ENCODE measurements at places on chromosomes 2 and 18.

DNA sequence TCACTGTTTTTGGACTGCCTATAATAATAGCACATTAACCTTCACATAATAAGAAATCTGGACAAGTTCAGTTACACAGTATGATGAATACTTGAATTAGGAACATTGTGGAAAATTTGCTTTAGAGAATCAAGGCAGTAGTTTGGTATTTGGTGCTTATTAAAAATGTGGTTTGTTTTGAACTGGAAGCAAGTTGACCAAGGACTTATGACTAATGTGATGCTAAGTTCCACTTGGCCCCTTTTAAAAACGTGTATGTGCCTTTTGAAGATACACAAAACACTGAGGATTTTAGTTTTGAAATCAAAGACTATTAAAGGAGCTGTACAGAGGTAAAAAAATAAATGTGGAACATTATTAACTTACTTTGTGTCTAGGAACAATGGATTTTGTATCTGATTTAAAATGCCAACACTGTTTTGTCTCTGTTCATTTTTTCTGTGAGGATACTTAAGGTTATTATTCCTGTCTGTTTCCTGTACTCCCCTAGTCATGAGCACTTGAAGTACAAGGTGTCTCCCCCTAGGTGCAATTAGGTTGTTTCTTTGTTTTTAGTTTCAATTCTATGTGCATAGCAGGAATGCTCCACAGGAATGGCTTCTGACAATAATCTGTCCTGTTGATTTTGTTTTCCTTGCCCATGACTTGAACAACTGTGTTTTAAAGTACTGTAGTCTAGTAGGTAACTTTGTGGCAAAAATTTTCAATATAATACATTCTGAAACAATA lies 49.6 kb upstream of the PTH2R start:
- no peak for DNase-seq

GRCh38 chr18:42925036-42925435 lies 190.4 kb downstream of the RIT2 start:
- no peak for DNase-seq

GRCh38 chr2:207201416-207201815 lies 35.7 kb upstream of the KLF7 start:
- DNase-seq: no peak

- DNase-seq: no peak
Measured at GRCh38 chr2:113196839-113197238, 23.1 kb downstream of the PSD4 start.

DNA sequence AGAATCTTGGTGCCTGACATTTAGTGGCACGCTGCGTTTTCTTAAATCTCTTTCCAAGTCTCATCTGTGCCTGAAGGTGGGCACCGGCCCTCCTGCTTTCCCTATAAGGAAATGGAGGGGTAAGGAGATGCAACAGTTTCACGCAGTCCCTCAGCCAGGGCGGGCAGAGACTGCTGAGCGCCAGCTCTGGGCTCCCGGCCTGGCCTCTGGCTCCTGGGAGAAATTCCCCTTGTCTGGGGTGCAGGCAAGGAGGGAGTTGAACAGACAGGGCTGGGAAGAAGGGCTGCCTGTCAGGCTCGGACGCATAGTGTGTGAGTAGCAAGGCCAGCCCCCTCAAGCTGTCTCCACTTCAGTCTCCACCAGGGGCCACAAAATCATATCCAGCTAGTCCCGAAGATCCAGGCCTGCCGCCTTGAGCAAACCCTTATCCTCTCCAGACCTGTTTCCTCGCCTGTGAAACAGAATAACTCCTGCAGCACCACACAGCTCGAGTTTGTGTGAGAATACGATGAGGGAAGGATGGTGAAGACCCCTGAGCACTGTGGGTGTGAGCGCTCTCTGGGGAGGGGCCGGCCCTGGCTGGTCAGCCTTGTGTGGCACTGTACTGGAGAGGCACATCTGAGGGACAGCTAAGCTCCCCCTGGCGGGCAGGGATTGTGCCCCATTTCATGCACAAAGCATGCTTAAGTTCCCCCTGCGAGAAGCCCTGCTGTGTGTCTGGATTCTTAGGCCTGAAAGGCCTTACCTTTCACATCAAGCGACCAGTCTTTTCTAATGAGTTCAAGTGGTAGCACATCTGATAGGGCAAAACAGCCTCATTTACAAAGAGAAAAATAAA lies 33.8 kb downstream of the SDC1 start:
- DNase-seq: no peak

- DNase-seq: no peak
Measured at GRCh38 chr2:46355756-46356155, 58.5 kb downstream of the EPAS1 start.

- DNase-seq: no peak
Measured at GRCh38 chr2:55111570-55112228, 61.4 kb upstream of the RTN4 start.

DNA sequence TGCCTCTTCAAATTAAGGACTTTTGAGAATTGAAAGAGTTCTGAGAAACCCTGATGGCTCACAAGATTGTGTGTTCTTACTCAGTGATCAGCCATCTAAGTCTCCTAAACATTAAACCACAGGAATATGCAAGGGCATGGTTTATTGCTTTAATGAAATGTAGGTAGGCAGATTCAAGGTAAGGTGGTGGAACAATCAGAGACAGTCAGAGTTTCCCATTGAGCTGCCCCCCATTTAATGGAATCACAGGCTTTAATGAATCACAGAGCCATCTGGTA lies 107.8 kb upstream of the LRATD1 start:
- DNase-seq: no peak

- DNase-seq: no peak
Measured at GRCh38 chr2:206020171-206020570, 65.8 kb downstream of the INO80D start.

- no peak for DNase-seq
Measured at GRCh38 chr2:146721486-146721885, 1123.3 kb upstream of the ACVR2A start.

- DNase-seq: no peak
Measured at GRCh38 chr2:109637749-109638570, 23.8 kb downstream of the SOWAHC start.

GRCh38 chr2:172200495-172201085 lies 97.9 kb upstream of the DLX2 start:
- DNase-seq: no peak

DNA sequence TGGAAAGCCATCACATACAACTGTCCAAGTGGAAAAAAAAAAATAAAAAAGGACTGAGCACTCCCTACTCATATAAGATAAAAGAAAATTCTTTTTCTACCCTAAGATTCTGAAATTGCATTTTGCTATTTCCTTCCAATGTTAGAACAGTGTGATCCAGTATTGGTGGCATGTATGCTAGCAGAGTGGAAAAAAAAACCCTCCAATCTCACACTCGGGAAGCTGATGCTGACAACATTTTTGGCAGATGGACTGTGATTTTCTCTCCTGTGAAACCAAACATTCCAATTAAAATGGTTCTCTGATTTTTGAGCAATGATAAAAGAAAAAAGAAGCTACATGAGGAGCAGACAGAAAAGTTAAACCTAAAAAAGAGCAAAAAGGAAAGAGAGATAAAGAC lies 419.8 kb downstream of the DPP10 start:
- no peak for DNase-seq

DNA sequence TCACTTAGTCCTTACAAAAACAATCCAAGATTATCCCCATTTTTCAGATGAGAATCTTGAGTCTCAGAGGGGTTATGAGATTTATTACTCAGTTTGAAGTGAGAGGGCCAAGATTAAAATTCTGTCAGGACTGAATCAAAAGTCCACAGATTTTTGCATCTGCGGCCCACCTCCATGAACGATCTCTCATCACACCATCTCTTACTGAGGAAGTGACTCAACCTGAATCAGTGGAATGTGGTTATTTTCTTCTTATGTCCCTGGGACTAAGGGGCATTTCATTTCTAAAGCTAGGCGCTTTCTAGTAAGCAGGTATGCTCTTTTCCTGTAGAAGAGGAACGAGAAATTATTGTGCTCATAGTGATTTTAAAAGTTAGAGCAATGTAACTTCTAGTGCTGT lies 360.3 kb upstream of the SPHKAP start:
- no peak for DNase-seq

DNA sequence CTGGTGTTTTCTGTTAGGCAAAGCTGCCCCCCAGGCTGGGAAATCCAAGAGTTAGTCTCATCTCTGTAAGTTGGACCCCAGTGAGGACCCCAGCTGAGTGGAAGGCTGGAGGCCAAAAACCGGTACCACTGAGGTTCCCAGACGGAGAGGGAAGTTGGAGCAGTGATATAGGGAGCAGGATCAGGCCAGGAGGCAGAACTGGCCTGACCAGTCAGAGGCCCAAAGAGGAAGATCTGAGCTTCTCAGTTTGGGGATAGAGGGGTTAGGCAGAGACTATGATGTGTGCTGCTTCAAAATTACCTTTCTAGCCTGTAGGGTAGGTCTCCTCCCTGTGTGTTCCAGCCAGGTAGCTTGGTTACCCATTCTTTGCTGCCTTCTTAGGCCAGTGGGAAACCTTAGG lies 4.6 kb upstream of the RNF181 start:
- no peak for DNase-seq

- DNase-seq: no peak
Measured at GRCh38 chr2:60717691-60718090, 38.4 kb upstream of the PAPOLG start.

DNA sequence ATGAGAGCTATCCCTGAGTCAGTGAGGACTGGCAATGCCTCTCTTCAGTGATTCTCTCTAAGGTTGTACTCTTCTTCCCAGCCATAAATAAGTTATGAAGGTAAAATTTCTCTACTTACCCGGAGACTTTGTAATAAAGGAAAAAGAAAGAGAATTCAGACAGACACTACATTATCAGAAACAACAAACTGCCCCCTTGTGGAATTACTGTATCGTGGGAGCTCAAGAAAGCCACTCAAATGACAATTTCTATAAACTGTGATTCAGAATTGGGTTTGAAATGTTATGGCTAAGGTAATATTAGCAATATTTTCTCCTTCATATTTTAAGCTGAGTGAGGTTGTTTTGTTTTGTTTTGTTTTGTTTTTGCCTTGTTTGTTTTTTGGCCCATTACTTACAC lies 155.8 kb upstream of the TANK start:
- DNase-seq: no peak

GRCh38 chr2:112640800-112641675 lies 4.7 kb upstream of the SLC20A1 start:
- no peak for DNase-seq

GRCh38 chr2:197137231-197137630 lies 173.3 kb downstream of the ANKRD44 start:
- DNase-seq: no peak

- no peak for DNase-seq
Measured at GRCh38 chr2:227853204-227853629, 18.2 kb upstream of the DAW1 start.
